Activated CD4-positive, alpha-beta memory T cell treated with anti-CD3 and anti-CD28 coated beads, Interleukin-2, amount 10 ng/mL, durations not matched to agents 7 days and 5 days (primary cell): ENCODE measurements at places on chromosomes 12 and 14. TPM values are rescaled to one million over a fixed set of nuclear protein-coding genes. Genes with fewer than 3 reads are reported as not detected.
A peak's percentile ranks its signal among the peaks of the same experiment; 100 is the strongest.

- no peak overlapping the region for H3K4me3 ChIP-seq
- H3K36me3 ChIP-seq, result no peaks in the 10 kb centered on the region
- peaks cover 36% of the 10 kb centered on the region for H3K4me1 ChIP-seq
- peak overlapping the region; percentile 81 for H3K27ac ChIP-seq
- DNase-seq, result peak; percentile 58
Measured at GRCh38 chr14:97120611-97121031, 323.4 kb downstream of the VRK1 start.

- no peak within 1 kb of the TSS for H3K4me3 ChIP-seq
- no peak for DNase-seq
- no peak within 1 kb of the TSS for H3K27ac ChIP-seq
- no peaks in the 10 kb centered on the region for H3K4me1 ChIP-seq
- H3K36me3 ChIP-seq, result no peaks in the 10 kb centered on the region
Measured at GRCh38 chr14:94612174-94612573, at the start of gene SERPINA3. TSS of gene SERPINA3 (plus strand) at chr14:94612391. CDS start at chr14:94614442, 2,051 bp downstream.

DNA sequence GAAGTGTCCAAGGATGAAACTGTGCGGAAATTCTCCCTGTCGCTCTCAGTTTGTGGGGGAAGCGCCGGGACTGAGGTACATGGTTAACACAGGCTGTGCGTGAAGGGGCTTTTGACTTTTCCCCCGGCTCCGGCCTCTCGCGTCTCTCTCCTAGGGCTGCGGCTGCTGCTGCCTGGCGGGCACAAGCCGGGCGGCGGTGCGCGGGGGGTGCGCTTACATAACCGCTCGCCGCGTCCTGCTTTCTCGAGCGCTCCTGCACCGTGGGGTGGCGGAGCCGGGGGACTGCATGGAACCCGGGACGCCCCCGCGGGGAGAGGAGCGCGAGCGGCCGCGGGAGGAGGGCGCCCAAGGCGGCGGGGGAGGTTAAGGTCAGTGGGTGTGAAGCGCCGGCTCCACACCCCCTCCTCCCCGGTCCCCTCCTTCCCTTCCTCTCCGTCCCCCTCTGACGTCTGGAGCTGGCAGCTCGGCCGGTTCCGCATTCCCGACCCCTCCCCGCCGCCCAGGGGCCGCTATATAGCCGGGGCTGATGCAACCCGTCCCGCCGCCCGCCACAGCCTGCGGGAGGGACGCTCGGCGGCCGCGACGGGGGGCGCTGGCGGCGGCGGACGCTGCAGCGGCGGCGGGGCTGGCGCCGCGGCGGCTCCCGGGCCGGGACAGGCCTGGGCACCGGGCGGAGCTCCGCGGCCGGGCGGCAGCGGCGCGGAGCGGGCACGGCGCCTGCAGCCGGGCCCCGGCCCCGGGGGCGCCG, at the start of gene JDP2:
Gene JDP2, plus strand, starts transcription at position 541 of the 748 bp plus-strand sequence. CDS start 9,899 bp downstream, outside the sequence.
- peak within 1 kb of the TSS; percentile 66 for H3K4me3 ChIP-seq
- peaks cover 9% of the 10 kb centered on the region for H3K4me1 ChIP-seq
- H3K27me3 ChIP-seq, result peaks cover 39% of the 10 kb centered on the region
- H3K36me3 ChIP-seq, result no peaks in the 10 kb centered on the region

DNA sequence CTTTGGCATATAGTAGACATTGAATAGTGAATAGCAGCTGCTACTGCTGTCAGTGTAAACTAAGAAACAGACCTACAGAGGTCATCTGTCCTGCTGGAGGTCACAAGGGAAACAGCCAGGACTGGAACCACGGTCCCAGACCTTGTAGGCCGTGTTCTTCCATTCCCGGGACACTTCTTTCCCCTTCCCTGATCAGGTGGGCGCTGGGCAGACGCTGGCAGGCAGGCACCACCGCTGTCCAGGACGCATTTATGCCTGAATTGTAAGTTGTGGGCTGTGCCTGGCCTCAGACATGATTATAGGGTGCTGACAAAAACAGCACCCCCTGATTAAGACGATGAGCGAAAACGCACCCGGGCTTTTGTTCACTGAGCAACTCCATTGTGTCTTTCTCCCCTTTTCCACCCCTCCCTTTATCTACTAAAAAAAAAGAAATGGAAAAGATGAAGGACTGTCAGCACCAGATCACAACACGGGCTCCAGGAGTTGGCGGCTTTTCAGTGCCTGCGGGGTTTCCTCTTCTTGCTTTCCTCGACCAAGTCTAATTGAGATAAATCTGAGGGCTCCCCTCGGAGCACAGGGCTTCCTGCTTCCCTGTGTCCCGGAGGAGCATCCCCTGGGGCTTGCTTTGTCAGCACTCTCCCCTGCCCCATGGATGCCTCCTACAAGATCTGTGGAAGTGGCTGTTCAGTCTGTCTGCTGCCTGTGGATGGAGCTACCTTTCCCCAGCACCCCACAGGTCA, 80.6 kb downstream of the TSPAN9 start:
- H3K27ac ChIP-seq, result no peak overlapping the region
- H3K4me3 ChIP-seq, result no peak overlapping the region
- peaks cover 8% of the 10 kb centered on the region for H3K27me3 ChIP-seq
- no peak for DNase-seq

The B4GALNT3 gene
- total RNA-seq, result 0.68 TPM

The NEUROD4 gene
- total RNA-seq, result not detected

- no peaks in the 10 kb centered on the region for H3K4me1 ChIP-seq
- no peak overlapping the region for H3K27ac ChIP-seq
- no peaks in the 10 kb centered on the region for H3K27me3 ChIP-seq
- DNase-seq, result no peak
- no peak overlapping the region for H3K4me3 ChIP-seq
Measured at GRCh38 chr14:79764323-79764722, 447.0 kb downstream of the DIO2 start.

GRCh38 chr12:129064209-129064855, 211.1 kb downstream of the GLT1D1 start:
- no peak overlapping the region for H3K27ac ChIP-seq
- H3K27me3 ChIP-seq, result no peaks in the 10 kb centered on the region
- H3K36me3 ChIP-seq, result no peaks in the 10 kb centered on the region

DNA sequence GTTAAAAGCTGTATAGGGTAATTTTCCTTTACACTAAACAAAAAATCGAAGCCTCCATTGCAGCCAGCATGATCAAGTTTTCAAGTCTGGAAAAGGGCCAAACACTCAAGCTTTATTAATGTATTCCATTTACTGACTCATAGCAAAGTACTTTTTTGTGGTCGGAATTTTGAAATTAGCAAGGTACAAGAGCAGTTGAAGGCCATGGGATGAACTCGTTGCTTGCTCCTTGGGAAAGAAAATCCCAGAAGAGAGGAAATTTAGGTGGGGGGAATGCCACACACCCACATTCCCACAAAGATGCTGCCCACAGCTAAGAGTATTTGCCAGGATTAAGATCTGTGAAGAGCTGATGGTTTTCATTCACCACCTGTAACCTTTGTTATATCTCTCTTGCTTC, 333.7 kb downstream of the EGLN3 start:
- no peaks in the 10 kb centered on the region for H3K27me3 ChIP-seq
- DNase-seq, result no peak
- no peak overlapping the region for H3K27ac ChIP-seq
- H3K36me3 ChIP-seq, result no peaks in the 10 kb centered on the region
- H3K4me1 ChIP-seq, result no peaks in the 10 kb centered on the region
- no peak overlapping the region for H3K4me3 ChIP-seq

GRCh38 chr14:74299061-74299545, 3.6 kb downstream of the ABCD4 start:
- H3K36me3 ChIP-seq, result peaks cover 20% of the 10 kb centered on the region
- no peaks in the 10 kb centered on the region for H3K27me3 ChIP-seq
- peak; percentile 42 for DNase-seq
- H3K27ac ChIP-seq, result peak overlapping the region; percentile 80

- H3K27me3 ChIP-seq, result no peaks in the 10 kb centered on the region
- peak overlapping the region; percentile 61 for H3K4me3 ChIP-seq
- peak overlapping the region; percentile 72 for H3K27ac ChIP-seq
- H3K36me3 ChIP-seq, result peaks cover 4% of the 10 kb centered on the region
- DNase-seq, result peak; percentile 15
- peaks cover 23% of the 10 kb centered on the region for H3K4me1 ChIP-seq
Measured at GRCh38 chr14:22202313-22202712, 386.7 kb downstream of the DAD1 start.

DNA sequence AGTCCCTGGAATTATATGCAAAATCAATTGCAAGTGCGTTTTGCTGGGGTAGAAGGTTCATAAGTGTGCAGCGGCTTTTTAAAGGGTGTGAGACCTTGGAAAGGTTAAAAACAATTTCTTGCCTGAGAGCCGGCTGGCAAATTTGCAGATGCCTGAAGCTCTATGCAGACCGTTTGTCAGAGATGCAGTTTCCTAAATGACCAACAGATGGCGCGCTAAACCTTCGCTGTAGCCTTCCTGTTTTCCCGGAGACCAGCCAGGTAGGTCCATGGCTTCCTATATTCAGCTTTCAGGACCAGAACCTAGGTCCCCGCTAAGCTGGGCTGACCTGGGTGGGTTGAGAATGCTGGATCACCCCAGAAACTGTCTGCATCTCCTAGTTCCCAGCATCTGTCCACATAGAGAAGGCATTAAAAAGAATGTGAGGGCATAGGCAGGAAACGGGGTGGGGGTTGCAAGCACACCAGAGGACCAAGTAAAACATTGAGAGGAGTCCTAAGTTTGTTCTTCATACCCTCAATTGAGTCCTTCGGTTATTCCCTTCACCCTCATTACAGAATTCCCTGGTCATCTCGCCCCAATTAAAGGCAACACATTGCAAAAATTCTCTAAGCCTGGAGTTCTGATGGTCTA, 5.7 kb upstream of the NOS1 start:
- no peak overlapping the region for H3K27ac ChIP-seq
- peaks cover 22% of the 10 kb centered on the region for H3K27me3 ChIP-seq
- no peaks in the 10 kb centered on the region for H3K36me3 ChIP-seq
- DNase-seq, result peak; percentile 56
- no peak overlapping the region for H3K4me3 ChIP-seq

DNA sequence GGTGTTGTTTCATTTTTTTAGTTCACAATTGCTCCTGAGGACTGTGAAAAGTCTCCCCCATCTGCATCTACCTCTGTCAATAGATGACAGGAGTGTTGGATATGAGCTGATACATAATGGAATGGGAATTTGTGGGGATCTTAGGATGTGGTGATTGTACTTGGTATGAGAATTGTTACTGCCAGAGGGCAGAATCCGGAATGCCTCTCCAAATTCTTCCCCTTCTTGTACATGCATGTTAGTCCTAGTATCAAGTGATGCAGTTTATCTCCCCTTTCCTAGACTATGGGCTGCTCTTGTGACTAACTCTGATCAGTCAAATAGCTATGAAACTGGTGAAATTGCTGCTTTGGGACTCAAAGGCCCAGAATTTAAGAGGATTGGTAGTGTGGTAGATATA, 24.8 kb upstream of the NOVA1 start:
- H3K4me3 ChIP-seq, result no peak overlapping the region
- H3K36me3 ChIP-seq, result no peaks in the 10 kb centered on the region
- no peak overlapping the region for H3K27ac ChIP-seq
- H3K27me3 ChIP-seq, result no peaks in the 10 kb centered on the region

DNA sequence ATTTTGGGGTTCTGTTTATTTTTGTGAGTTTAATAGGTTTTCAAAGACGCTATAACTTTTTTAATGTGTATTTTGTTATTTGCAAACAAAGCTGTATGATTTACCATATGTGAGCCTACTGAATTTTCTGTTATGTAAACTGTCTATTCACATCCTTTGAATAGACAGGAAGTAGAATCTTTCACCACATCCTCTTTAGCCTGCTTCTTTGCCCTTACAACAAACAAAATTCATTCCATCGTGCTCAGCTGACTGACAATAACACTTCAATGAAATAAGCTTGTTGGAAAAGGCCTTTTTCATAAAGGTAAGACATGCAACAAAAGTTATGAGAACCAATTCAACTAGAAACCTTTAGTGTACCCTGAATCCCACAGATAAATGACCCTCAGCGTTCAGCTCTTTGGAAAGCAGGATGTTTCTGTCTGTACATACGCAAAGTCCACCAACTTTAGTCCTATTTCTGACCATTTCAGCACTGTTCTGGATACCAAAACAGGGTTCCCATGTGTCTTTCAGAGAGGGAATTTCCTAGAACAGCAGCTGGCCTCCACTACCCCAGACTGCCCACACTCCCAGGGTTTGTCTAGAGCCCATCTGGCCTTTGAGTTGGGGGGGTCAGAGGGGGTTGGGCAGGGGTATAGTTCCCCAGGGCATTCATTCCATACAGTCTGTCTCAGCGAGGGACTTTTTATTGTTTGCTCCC, 71.3 kb downstream of the DUSP6 start:
- H3K4me3 ChIP-seq, result peak overlapping the region; percentile 52
- no peak for DNase-seq
- H3K4me1 ChIP-seq, result peaks cover 25% of the 10 kb centered on the region
- peak overlapping the region; percentile 91 for H3K27ac ChIP-seq
- no peaks in the 10 kb centered on the region for H3K27me3 ChIP-seq
- peaks cover 12% of the 10 kb centered on the region for H3K36me3 ChIP-seq

- peaks cover 29% of the 10 kb centered on the region for H3K27me3 ChIP-seq
- DNase-seq, result no peak
- H3K36me3 ChIP-seq, result no peaks in the 10 kb centered on the region
- no peaks in the 10 kb centered on the region for H3K4me1 ChIP-seq
- H3K27ac ChIP-seq, result no peak overlapping the region
Measured at GRCh38 chr12:66063916-66064315, 66.6 kb downstream of the LLPH start.

DNA sequence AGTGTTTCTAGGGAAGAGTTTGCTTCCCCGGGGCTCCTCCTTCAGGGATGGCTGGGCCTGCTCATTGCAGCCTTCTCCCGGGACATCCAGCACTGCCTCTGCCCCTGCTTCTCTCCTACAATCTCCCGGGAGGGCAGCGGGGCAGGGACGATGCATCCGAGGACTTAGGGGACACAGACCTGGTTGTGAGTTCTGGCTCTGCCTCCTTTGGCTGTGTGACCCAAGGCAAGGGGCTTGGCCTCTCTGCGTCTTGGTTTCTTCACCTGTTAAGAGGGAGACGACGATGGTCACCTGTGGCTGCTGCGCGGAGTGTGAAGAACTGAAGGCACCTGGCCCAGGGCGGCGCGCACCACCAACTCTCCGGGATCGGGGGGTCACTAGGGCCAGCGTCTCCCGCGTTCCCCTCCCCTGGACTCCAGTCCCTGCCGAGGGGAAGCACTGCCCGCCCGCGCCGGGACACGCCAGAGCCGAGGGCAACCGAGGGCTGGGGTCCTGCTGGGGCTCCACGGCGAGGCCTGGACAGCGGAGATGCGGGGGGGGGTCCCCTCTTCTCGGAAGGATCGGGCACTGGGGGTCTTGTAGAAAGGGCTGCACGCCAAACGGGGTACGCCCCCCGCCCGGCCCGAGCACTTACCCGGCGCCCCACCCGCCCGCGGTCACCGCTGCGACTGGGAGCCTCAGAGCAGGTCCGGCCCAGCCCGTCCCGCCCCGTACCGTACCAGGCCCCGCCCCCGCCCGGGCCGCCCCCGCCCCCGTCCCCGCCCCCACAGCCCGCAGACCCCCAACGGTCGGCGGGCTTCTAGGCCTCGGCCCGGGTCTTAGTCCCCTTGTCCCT, at the start of gene HVCN1:
Gene HVCN1, minus strand, starts transcription at position 670 of the 835 bp plus-strand sequence. CDS start 5,870 bp downstream, outside the sequence.
- peaks cover 3% of the 10 kb centered on the region for H3K36me3 ChIP-seq
- H3K27me3 ChIP-seq, result peaks cover 8% of the 10 kb centered on the region
- H3K27ac ChIP-seq, result peak within 1 kb of the TSS; percentile 87
- H3K4me3 ChIP-seq, result peak within 1 kb of the TSS; percentile 87
- peak; percentile 62 for DNase-seq
